ENCODE measurements at places on chromosomes 1 and 21. TPM values are rescaled to one million over a fixed set of nuclear protein-coding genes. Genes with fewer than 3 reads are reported as not detected.

Gene CLCNKA
- total RNA-seq = not detected

Gene SH3BGR
- 1.3 TPM for total RNA-seq

Gene GJA9
- not detected for total RNA-seq

Gene CHAF1B
- total RNA-seq = 2.0 TPM

Gene TLR5
- total RNA-seq = 28.2 TPM

Gene PDPN
- not detected for total RNA-seq

Gene TUT4
- 74.1 TPM for total RNA-seq

Gene FCGR3A
- total RNA-seq = 386 TPM

Gene TRNP1
- 6.8 TPM for total RNA-seq

Gene GABRD
- not detected for total RNA-seq

Gene FAM72B
- total RNA-seq = 2.5 TPM

Gene S100A16
- 109 TPM for total RNA-seq

Gene UBL4B
- not detected for total RNA-seq

Gene TIAM1
- 35.0 TPM for total RNA-seq

Gene ERG
- 68.8 TPM for total RNA-seq

Gene CELA2A
- not detected for total RNA-seq

Gene NMNAT2
- total RNA-seq = 0.13 TPM

Gene DCLRE1B
- 9.0 TPM for total RNA-seq

Gene FCAMR
- total RNA-seq = 1.0 TPM

Gene HSD11B1
- total RNA-seq = 4.2 TPM

Gene SPATA21
- total RNA-seq = not detected

Gene C1orf87
- total RNA-seq = not detected

Gene SPATA45
- not detected for total RNA-seq

Gene NFASC
- total RNA-seq = 60.3 TPM

Gene WNT3A
- not detected for total RNA-seq

Gene CRNN
- total RNA-seq = not detected

Gene NECTIN4
- not detected for total RNA-seq

Gene DCDC2B
- not detected for total RNA-seq

Gene TGFB2
- total RNA-seq = 1.2 TPM

Gene GJB3
- total RNA-seq = not detected

Gene PYHIN1
- 29.5 TPM for total RNA-seq

Gene ERICH3
- 0.65 TPM for total RNA-seq

Gene RNF186
- total RNA-seq = not detected

Gene ROR1
- total RNA-seq = 12.3 TPM
